ENCODE measurements at places on chromosomes 7 and 10. TPM values are rescaled to one million over a fixed set of nuclear protein-coding genes. Genes with fewer than 3 reads are reported as not detected.

DNA sequence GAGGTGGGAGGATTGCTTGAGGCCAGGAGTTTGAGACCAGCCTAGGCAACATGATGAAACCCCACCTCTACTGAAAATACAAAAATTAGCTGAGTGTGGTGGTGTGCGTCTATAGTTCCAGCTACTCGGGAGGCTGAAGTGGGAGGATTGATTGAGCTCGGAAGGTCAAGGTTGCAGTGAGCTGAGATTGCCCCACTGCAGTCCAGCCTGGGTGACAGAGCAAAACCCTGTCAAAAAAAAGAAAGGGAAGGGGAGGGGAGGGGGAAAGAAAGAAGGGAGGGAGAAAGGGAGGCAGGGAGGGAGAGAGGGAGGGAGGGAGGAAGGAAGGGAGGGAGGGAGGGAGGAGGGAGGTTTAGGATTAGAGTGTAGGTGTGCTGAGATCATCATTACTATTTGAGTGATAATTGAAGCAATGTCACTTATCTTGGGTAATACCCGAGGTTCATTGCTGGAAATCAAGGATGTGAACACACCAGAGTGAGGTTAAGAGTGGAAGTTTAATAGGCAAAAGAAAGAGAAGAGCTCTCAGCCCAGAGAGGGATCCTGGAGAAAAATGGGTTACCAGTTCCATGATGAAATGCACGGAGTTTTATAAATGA, 27.6 kb downstream of the VCL start:
- no peak for DNase-seq

GRCh38 chr7:98949336-98950044, 71.2 kb downstream of the TRRAP start:
- no peak for DNase-seq

DNA sequence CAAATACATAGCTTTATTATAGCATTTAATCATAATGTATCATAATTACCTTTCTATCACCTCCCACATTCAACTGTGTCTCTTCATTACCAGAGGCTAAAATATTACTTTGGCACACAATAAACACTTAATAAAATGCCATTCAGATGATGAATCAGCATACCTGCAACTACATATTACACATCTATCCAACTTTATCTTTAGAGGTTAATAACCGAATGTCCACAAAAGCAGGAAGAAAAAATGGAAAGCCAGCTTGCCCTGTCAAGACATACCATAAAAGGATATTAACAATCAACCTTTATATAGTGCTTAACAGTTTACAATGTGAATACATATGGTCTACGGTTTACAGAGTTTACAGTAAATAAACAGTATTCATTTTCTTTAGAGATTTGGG, 12.7 kb downstream of the CACUL1 start:
- no peak for DNase-seq

HABP2 gene
- total RNA-seq: not detected

CALN1 gene
- not detected for total RNA-seq

Measured in NCI-H460 (cell line).